ENCODE measurements at places on chromosomes 1 and 21.

DNA sequence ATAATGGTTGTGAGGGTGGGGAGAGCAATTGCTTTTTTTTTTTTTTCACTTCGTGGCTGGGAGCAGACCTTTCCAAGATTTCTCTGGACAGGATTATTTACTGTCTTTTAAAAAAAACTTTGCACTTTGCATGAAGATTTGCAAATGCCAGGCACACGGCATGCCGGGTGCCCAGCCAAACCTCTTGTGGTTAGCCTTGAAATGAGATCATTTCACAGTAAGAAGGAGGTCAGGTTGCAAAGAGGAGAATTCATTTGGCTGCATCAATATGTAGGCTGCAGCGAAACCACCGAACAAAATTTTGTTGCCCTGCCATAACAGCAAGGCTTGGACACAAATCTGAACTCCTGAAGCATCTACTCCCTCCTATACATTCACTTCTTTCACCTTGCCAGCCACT lies 36.5 kb upstream of the KCND3 start:
- DNase-seq, result no peak

GRCh38 chr1:43510621-43511020 lies 20.1 kb upstream of the PTPRF start:
- DNase-seq, result no peak

- no peak for DNase-seq
These were observed 17.5 kb downstream of the SLC26A9 start for GRCh38 chr1:205925736-205926135.

DNA sequence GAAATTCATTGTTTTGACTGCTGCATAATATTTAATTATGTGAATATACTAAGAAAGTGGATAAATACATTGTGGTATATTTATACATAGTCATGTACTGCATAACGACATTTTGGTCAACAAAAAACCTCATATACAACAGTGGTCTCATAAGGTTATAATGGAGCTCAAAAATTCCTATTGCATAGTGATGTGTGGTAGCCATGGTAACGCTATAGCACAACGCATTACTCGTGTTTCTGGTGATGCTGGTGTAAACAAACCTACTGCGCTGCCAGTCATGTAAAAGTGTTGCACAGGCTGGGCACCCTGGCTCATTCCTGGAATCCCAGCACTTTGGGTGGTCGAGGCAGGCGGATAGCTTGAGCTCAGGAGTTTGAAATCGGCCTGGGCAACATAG lies 52.6 kb upstream of the NHLH2 start:
- no peak for DNase-seq

- DNase-seq, result no peak
These were observed 56.7 kb downstream of the EDARADD start for GRCh38 chr1:236450779-236451178.

DNA sequence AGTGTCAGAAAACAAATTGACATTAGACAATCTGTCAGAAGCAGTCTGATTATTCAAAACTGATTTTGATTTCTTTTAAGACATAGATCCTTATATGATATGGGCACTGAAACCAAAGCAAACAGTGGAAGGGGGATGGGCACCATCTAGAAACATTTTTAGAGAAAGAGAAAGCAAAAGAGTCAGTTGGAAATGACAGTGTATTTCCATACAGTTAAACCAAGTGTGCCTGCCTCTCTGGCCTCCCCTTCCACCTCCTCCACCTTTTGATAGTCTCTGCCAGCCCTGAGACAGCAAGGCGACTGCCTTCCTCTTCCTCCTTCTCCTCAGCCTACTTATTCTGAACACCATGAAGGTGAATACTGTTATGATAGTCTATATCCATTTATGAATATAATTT lies 949.7 kb downstream of the AMY1C start:
- DNase-seq, result no peak

- DNase-seq, result no peak
These were observed 117.7 kb upstream of the SLC44A3 start for GRCh38 chr1:94702442-94702815.

DNA sequence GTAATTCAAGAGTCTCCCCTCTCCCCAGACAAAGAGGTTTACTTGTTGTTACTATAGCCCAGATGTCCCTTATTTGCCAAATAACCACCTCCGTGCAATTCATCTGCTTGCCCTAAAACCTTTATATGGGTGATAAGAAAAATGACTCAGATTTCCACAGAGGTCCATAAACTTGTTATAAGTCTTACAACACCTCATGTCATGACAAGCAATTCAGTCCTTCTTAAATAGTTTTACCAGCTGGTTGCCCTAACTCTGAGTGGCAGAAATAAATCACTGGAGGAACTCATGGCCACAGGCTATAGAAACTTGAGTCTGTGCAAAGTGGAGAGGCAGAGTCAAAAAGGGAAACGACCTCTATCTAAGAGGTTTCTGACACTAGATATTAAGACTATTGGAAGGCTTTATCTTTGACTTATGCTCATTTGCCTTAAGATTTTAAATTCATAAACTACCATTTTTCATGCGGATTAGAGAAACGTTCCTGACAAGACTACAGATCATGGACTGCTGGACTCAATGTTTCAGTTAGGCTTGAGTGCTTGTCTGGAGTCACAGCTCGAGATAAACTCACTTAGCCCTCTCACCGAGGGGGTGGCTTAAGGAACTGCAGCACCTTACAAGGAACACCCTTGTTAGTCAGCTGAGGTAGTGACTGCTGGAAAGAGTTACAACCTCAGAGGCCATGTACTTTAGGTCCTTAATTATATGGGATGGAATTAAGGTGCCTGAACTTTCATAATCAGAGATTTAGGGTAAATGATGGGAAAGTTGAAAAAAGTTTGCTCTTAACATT lies 662.5 kb upstream of the USP24 start:
- no peak for DNase-seq

GRCh38 chr1:67952071-67952470 lies 98.4 kb downstream of the DIRAS3 start:
- DNase-seq, result no peak

DNA sequence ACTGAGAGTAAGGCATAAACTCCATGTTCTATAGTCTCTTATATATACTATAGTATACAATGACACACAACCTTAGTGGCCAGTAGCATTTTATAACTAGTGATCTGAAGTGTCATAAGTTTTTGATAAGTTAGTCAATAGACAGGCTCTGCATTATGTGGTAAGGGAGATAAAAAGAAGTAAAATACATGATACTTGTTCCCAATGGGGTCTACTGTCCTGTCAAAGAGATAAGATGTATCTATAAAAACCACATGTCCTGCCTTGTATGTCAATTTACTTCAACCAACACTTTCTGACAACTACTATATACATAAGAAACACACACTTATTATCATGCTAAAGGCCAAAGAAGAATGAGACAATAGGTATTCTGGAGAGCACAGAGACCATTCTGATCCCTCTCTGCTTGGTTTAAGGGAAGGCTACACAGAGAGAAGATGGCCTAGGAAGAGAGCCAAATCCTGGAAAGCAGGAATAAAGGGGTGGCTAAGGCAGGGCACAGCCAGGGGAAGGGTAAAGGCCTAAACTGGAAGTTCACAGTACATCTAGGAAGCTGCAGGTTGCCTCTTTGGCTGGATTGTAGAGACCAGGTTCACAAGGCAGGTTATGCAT lies 91.4 kb downstream of the LYST start:
- DNase-seq, result no peak

DNA sequence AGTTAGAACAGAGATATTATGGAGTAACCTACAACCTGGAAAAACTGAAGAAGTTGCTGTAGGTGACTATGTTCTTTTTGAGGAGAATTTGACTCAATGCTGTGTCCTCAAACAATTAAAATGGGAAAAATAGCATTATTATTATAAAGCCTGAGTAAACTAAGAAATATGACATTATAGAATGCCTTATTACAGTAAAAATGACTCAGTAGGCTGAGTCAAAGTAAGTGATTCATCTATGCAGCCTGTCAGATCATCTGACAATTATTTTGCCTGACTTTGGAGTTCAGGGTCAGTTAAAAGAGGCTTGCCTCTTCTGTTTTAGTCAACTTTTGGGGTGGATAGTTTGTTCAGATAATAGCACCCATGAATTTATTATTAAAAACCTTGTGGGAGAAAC lies 150.8 kb upstream of the PTGFR start:
- no peak for DNase-seq

- DNase-seq, result no peak
These were observed 1.2 kb downstream of the ELK4 start for GRCh38 chr1:205630651-205631009.

DNA sequence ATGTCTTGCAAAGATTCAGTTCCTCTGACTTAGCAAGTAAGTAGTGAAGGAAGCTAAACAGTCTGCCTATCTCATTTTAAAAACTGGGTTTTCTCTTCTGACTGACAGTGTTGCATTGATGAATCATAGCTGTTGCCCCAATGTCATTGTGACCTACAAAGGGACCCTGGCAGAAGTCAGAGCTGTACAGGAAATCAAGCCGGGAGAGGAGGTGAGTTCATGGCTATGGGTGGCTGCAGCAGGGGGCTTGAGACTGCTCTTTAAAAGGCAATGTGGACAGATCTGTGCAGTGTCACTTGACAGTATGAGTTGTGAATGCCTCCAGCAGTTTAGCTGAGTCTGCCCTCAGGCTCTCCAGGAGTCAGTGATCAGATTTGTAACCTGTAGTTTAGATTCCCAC lies 46.6 kb downstream of the SMYD2 start:
- no peak for DNase-seq
